ENCODE measurements at places on chromosomes 11 and 22. TPM values are rescaled to one million over a fixed set of nuclear protein-coding genes. Genes with fewer than 3 reads are reported as not detected.

The ROBO3 gene
- total RNA-seq = 2.8 TPM

The DEUP1 gene
- total RNA-seq = not detected

The C22orf31 gene
- total RNA-seq = not detected

The OR52A1 gene
- total RNA-seq = not detected

The B4GAT1 gene
- 17.5 TPM for total RNA-seq

Measured in A549 treated with Mapracorat at 1 μM for 4 hours (cell line).